ENCODE measurements at places on chromosomes 5 and 9.

- no peak for DNase-seq
Measured at GRCh38 chr5:33867241-33867640, 24.5 kb downstream of the ADAMTS12 start.

DNA sequence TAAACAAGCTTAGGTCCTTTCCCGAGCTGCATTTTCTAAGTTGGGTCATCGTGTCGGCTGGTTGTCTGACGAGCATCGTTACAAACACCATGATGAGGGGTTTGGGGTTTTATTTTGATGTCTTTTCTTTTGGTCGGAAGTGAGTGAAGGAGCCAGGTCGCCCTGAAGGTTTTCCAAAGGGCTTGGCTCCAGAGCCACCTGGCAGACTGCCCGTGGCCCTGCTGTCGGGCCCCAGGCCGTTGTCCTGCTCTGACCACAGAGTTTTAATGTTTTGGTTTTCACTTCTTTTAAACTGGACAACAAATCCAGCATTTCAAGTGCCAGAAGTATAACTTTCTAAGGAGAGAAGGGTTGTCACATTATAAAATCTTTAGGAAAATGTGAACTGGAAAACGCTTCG is 42.3 kb downstream of the TENT4A start:
- no peak for DNase-seq

- no peak for DNase-seq
Measured at GRCh38 chr5:179731791-179732411, 721 bp upstream of the MAML1 start.

GRCh38 chr5:139650031-139650688 is 2.0 kb downstream of the CXXC5 start:
- no peak for DNase-seq

DNA sequence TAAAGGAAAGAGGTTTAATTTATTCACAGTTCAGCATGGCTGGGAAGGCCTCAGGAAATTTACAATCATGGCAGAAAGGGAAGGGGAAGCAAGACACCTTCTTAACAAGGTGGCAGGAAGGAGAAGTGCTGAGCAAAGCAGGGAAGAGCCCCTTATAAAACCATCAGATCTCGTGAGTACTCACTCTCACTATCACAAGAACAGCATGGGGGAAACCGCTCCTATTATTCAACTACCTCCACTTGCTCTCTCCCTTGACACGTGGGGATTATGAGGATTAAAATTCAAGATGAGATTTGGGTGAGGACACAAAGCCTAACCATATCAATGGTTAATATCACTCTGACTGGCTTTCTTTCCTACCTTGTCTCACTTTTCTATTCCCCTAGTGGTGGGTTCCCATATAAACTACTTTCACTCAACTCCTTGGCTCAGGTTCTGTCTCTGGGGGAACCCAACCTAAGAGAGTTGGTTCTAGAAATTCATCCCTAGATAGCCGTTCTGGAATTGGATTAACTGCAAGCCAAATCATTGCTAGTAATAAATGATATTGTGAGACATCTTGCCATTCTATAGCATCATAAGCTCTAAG is 749.8 kb upstream of the GRAMD2B start:
- DNase-seq: no peak

GRCh38 chr9:18296702-18297055 is 177.3 kb upstream of the ADAMTSL1 start:
- DNase-seq: no peak

GRCh38 chr9:107336718-107337360 is 53.8 kb downstream of the RAD23B start:
- DNase-seq: no peak

DNA sequence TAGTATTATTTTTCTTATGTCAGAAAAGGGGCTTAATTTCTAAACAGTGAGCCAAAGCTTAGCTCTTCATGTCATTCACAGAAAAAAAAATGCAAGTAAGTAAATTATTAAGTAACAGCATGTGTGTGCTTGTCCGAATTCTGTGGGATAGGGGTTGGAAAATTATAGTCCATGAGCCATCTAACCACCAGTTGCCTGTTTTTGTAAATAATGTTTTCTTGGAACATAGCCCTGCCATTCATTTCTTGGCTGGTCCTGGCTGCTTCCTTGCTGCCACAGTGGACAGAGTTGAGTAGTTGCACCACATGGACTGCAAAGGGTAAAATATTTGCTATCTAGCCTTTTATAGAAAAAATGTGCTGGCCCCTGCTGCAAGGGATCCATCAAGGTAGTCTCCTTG is 513.7 kb upstream of the WWC1 start:
- no peak for DNase-seq

GRCh38 chr9:93126151-93126781 is 7.8 kb downstream of the NINJ1 start:
- DNase-seq: no peak

GRCh38 chr5:157730900-157731271 is 334 bp upstream of the THG1L start:
- no peak for DNase-seq

GRCh38 chr5:120683580-120683979 is 219.5 kb downstream of the PRR16 start:
- DNase-seq: no peak

DNA sequence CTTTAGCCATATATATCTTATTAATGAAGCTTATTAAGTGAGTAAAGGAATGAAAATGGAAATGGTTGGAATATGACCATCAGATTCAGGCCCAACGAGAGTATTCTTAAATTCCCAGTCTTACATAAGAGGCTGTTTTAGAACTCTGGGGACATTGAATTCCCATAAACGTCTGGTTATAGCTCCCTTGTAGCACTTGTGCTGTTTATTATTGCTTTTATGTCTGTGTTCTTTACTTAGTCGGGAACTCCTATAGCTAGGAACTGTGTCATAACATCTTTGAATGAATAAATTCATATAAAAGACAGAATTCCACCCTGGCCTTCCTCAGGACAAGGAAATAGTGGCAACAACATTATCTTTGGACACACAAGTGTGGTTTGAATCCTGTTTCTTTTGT is 58.4 kb downstream of the SH3GL2 start:
- no peak for DNase-seq

DNA sequence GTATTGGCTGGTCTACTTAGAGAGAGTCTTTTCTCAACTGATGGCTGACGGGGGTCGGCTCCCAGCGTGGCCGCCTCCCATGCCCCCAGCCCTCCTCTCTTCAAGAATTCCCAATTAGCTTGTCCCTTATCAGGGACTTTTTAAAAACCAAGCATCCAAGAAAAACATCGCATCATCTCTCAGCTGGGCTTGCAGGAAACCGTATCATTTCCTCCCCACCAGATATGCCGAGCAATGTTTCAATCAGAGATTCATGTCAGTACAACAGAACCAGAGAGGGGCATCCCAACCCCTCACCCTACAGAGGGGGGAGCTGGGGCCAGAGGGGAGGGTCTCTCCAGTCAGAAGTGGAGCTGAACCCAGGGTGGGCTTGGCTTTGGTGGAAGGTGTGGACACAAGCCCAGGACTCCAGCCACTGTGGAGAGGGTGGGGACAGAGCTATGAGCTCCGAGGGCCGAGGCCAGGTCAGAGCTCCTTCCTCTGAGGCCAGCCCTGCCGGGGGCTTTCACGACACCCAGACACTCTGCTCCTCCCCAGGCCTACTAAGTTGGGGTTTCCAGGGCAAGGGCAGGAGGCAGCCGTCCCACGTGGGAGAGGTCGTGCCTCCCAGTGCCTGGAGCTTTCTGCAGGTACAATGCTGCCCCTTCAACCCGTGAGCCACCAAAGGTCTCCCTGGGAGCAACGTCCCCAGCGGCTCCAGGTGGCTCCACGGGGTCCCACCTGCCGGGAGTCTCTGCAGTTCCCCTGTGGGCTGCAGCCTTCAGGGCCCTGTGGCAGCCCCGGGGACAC is 39.0 kb upstream of the TMEM250 start:
- no peak for DNase-seq

GRCh38 chr9:24900179-24900578 is 354.5 kb upstream of the IZUMO3 start:
- no peak for DNase-seq

DNA sequence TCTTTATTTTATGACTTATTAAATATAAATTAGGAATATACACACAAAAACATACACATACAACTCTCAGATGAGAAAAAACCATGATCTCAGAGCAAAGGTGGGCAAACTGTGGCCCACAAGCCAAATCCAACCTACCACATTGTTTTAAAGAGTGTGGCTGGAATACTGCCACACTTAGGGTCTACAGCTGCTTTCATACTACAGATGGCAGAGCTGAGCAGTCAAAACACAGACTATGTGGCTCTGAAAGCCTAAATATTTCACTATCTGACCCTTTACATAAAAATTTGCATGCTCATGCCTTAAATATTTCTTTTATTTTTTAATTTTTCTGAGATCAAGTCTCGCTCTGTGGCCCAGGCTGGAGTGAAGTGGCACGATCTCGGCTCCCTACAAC is 28.3 kb downstream of the LEAP2 start:
- no peak for DNase-seq

DNA sequence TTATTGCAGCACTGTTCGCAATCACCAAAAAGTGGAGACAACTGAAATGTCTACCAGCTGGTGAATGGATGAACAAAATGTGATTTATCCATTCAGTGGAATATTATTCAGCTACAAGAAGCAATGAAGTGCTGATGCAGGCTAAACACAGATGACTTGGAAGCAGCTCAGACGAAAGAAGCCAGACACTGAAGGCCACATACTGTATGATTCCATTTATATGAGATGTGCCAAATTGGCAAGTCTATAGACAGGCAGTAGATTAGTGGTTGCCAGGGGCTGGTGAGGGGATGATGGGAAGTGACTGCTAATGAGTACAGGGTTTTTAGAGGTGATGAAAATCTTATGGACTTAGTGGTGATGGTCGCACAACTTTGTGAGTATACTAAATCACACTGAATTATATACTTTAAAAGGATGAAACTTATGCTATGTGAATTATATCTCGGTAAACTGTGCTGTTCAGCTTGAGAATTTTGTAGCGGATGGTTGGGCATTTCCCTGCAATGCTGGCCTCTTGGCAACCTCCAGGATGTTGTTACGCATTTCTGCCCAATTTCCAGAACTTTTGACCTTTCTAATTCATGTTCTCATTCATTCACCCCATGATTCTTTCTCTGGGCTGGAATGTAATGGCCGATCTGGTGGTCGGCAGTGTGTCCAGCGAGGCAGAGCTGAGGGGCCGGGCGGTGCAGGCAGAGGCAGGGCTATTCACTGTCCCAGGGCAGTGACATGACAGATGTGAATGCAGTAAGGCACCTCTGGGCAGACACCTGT is 22.0 kb upstream of the WNK2 start:
- DNase-seq: no peak

- DNase-seq: no peak
Measured at GRCh38 chr9:131198041-131198715, 72.8 kb downstream of the NUP214 start.

- no peak for DNase-seq
Measured at GRCh38 chr5:138726848-138727247, 26.4 kb upstream of the CTNNA1 start.

GRCh38 chr5:93607367-93608258 is 24.6 kb downstream of the NR2F1 start:
- DNase-seq: no peak

DNA sequence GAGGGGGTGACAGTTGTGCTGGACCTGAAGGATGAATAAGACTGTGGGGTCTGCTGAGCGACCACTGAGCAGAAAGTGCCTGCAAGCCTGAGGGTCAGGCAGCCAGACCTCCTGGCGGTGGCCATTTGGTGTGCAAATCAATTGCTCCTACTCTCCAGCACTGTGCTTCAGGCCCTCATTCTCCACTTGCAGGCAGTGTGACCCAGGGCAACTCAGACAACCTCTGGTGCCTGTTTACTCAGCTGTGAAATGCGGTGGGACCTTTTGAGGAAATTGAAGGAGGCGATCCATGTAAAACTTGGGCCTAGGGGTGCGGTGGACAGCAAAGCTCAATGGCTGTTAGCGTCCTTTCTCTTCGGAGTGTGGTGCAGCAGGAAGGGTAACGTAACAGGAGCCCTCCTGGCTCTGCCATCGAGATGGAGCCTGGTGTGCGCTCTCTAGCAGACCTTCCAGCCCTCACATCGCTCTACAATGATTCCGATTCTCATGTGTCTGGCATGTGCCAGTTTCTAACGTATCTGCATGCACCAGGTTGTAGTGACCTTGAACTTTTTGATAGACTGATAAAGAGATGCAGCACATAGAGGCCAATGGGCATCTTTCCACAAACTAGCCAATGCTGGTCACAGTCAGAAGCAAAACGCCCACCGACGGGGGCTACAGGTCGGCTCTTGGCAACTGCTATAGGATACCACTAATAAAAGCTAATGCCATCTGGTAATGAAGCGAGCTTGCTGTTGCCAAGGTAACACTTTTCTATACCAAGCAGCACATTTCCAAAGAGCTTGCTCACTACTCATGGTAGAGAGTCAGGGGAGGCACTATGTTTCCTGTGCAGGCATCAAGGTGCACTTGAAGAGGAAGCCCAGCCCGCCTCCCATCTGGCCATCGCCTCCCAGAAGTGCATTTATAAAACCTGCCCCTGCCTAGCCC is 159.7 kb upstream of the RAPGEF1 start:
- no peak for DNase-seq

DNA sequence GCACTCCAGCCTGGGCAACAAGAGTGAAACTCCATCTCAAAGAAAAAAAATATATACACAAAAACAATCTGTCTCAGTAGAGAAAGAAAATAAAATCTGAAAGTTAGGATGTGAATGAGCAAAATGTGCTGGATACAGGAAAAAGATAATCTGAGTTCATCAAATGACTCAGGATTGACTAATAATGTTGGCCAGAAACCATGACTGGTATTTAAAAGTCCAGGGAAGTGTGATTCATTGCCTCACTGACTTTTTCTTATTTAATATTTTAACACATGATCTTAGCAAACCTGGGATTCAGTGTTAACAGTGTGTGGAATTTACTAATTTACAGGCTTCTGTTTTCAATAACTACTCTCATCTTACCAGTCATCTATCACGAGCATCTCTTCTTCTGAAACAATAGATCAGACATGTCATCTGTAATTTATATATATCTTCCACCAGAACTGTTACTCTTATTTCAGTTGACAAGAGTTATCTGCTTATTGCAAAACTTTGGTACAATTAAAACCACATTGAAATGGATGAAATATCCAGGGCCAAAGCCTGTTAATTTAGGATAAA is 256.7 kb downstream of the CDH12 start:
- DNase-seq: no peak

DNA sequence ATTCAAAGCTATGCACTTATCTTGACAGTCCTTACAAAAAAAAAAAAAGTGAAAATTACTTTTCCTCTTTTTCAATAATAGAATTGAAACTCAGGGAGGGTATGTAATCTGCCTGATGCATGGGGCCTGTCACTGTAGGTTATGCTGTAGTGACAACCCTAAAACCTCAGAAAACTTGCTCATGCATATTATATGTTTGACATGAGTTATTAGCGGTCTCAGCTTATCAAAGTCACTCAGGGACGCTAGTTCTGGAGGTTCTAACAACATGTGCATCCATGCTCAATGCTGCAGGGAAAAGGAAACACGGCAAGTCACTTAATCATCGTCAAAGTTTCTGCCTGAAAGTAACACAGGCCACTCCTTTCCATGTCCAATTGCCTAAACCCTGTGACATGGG is 78.4 kb upstream of the TMEM252 start:
- DNase-seq: no peak

DNA sequence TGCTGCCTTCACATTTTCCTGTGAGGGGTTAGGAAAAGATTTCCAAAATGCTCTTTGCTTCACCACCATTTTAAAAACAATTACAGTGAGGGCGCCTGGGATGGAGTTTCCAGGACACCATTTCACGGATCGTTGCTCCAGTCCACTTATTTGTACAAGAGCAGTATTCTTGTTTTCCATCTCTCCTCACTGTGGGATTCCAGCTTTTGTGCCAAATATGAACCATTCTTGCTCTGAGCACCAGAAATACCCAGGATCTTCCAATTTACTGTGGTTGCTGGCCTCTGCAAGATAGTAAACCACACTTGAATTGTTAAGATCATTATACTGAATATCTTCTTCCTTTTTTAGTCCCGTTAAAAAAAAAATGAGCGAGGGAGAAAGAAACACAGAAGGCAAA is 899.5 kb downstream of the TLE1 start:
- no peak for DNase-seq
